ENCODE measurements at places on chromosomes 2 and 18. TPM values are rescaled to one million over a fixed set of nuclear protein-coding genes. Genes with fewer than 3 reads are reported as not detected.

The UNC50 gene
- total RNA-seq = 27.9 TPM

The CD302 gene
- total RNA-seq = 10.8 TPM

GRCh38 chr2:96512341-96512740 is 7.2 kb upstream of the NEURL3 start:
- DNase-seq = peak; percentile 10

- no peak for DNase-seq
These were observed 187.9 kb upstream of the HS6ST1 start for GRCh38 chr2:128506534-128506933.

GRCh38 chr2:85994421-85994777 is 105.6 kb upstream of the ST3GAL5 start:
- DNase-seq = peak; percentile 3

All from cardiac septum (tissue), 1 donor.